A549 treated with GW870086 at 1 μM for 4 hours (cell line): ENCODE measurements at places on chromosomes 6 and 20. TPM values are rescaled to one million over a fixed set of nuclear protein-coding genes. Genes with fewer than 3 reads are reported as not detected.

The ADGRF1 gene
- total RNA-seq = 0.08 TPM in 1 of 5 replicates, not detected in the others

The RPN2 gene
- total RNA-seq = 254 to 268 TPM (median 260 TPM) in 5 replicates

The EYS gene
- total RNA-seq = 0.02 to 0.23 TPM (median 0.11 TPM) in 4 of 5 replicates, not detected in the other

The HLA-DQB2 gene
- not detected in 5 replicates for total RNA-seq

The SLC32A1 gene
- total RNA-seq = not detected in 5 replicates

The RAB44 gene
- total RNA-seq = 0.02 to 0.06 TPM (median 0.05 TPM) in 4 of 5 replicates, not detected in the other

The BPIFA1 gene
- total RNA-seq = not detected in 5 replicates

The OR2B6 gene
- 0.14 to 0.32 TPM (median 0.18 TPM) in 3 of 5 replicates, not detected in the others for total RNA-seq

The GRIK2 gene
- total RNA-seq = 0.13 to 0.47 TPM (median 0.39 TPM) in 5 replicates

The PPP1R14C gene
- total RNA-seq = 1.5 to 1.9 TPM (median 1.6 TPM) in 5 replicates

The FUCA2 gene
- 50.4 to 58.2 TPM (median 56.5 TPM) in 5 replicates for total RNA-seq

The SCRT2 gene
- total RNA-seq = not detected in 5 replicates

The ENPP1 gene
- total RNA-seq = 0.87 to 1.6 TPM (median 1.3 TPM) in 5 replicates

The SRMS gene
- 0.10 to 0.15 TPM in 2 of 5 replicates, not detected in the others for total RNA-seq

The SMLR1 gene
- not detected in 5 replicates for total RNA-seq

The IL20RA gene
- 0.03 to 0.06 TPM in 2 of 5 replicates, not detected in the others for total RNA-seq

The CYP39A1 gene
- total RNA-seq = 0.06 to 0.16 TPM in 2 of 5 replicates, not detected in the others

The PNPLA1 gene
- not detected in 5 replicates for total RNA-seq

The RNF144B gene
- total RNA-seq = 0.08 to 0.50 TPM (median 0.31 TPM) in 5 replicates

The GABRR2 gene
- 0.10 TPM in 1 of 5 replicates, not detected in the others for total RNA-seq

The FOXQ1 gene
- 3.9 to 6.7 TPM (median 5.8 TPM) in 5 replicates for total RNA-seq

The EPB41L1 gene
- total RNA-seq = 59.2 to 87.1 TPM (median 75.8 TPM) in 5 replicates

The LPA gene
- 0.03 to 0.13 TPM (median 0.09 TPM) in 5 replicates for total RNA-seq

The GABRR1 gene
- total RNA-seq = not detected in 5 replicates

The PAX1 gene
- not detected in 5 replicates for total RNA-seq

The RPS6KA2 gene
- total RNA-seq = 0.10 to 0.32 TPM (median 0.17 TPM) in 5 replicates

The IMPG1 gene
- not detected in 5 replicates for total RNA-seq

The ANGPT4 gene
- total RNA-seq = 0.06 to 0.07 TPM in 2 of 5 replicates, not detected in the others

The ELOVL4 gene
- total RNA-seq = 1.4 to 1.8 TPM (median 1.6 TPM) in 5 replicates

The SALL4 gene
- 1.2 to 2.5 TPM (median 1.6 TPM) in 5 replicates for total RNA-seq

The SOX18 gene
- 1.7 to 2.6 TPM (median 2.2 TPM) in 5 replicates for total RNA-seq

The ZFP64 gene
- 18.2 to 21.5 TPM (median 19.8 TPM) in 5 replicates for total RNA-seq

The FNDC1 gene
- 0.05 to 0.14 TPM (median 0.06 TPM) in 5 replicates for total RNA-seq

The MRPL14 gene
- total RNA-seq = 58.9 to 79.1 TPM (median 65.8 TPM) in 5 replicates

The BPIFB4 gene
- not detected in 5 replicates for total RNA-seq
